ENCODE measurements at places on chromosomes 2 and 18.
A peak's percentile ranks its signal among the peaks of the same experiment; 100 is the strongest.

- no peak for DNase-seq
Observed at GRCh38 chr18:49168281-49168985, 217.7 kb upstream of the SMAD7 start.

DNA sequence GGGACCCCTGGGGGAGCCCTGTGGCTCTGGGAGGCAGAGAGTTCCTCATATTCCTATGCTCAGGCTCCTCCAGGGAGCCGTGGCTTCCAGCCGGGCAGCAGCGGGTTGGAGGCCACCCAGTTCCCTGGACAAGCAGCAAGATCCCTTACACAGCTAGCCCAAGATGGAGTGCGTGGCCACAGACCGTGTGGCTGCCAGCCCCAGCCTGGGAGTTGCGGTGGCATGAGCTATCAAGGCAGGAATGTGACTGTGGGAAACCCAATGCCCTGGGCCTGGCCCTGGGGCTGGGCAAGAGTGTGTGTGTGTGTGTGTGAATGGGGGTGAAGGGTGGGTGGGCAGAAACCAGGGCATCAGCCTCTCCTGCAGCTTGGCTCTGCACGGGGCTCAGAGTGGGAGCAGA lies 130.5 kb downstream of the DYSF start:
- no peak for DNase-seq

DNA sequence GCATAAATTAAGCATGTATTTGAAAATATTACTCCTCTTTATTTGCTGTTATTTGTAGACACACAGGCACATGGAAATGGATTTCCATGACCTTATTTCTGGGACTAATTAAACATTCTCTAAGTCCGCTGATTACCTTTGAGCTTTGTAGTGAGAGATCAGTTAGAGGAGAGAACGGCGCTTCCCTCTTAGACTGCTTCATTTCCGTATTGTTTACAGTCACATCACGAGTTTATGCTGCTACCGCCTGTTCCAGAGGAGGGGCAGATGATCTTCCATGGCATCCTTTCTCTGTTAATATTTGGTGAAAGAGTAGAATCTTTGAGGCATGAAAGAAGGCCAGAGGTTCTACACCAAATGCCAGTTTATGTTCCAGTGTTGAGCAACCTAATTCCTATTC lies 404.4 kb downstream of the TRIB2 start:
- no peak for DNase-seq

DNA sequence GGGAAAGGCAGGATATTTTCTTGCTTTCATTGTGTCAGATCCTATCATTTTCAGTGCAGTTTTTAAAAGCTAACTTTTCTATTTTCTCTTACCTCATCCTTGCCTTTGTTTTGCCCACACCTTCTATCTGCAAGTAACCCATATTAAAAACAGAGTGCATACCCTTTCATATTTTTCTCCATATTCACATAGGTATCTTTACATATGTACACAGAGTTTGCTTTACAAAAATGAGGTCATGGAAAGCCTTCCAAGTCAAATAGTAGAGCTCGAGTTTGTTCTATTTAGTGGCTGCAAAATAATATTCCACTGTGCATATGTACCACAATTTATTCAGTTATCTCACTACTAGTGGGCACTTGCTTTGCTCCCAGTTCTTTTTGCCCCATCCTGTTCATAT lies 3.9 kb upstream of the DHRS9 start:
- DNase-seq = no peak

DNA sequence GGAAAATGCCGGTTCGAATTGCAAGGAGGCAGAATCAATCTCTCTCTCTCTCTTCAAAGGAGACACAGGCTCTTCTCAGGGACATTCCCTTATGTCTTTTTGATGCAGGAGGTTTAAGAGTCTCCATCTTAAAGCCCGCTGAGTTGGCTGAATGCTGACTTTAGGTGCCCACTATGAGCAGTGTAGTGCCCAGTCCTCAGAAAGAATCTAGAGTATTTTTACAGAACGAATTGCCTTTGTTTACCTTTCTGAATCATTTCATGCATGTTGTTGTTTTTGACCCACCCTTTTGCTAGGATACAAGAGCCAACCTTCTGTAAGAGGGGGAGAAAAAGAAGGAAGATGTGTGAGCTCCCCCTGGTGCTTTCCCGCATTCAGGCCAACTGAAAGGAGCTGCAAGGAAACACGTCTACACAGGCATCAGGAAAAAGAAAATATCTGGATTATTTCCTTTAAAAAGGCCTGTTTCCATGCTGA lies 193.5 kb upstream of the TCF4 start:
- peak; percentile 3 for DNase-seq

DNA sequence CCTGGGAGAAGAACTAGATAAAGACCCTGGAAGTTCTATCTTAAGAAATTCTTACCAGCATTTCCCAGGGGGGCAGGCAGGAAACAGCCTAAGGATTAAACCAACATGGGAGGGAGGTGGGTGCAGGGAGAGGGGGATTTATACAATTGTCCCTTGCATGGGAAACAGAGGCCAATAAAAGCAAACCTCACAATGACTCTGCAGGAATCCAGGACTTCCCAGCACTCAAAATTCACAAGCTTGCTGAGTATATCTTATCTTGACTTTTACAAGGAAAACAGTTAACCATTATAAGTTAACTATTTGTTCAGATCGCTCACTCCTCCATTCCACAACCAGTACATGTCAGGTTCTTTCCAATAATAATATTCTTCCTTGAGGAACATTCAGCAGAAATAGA lies 241.3 kb downstream of the MREG start:
- DNase-seq = no peak

- no peak for DNase-seq
Observed at GRCh38 chr2:60641811-60642788, 88.6 kb upstream of the BCL11A start.

DNA sequence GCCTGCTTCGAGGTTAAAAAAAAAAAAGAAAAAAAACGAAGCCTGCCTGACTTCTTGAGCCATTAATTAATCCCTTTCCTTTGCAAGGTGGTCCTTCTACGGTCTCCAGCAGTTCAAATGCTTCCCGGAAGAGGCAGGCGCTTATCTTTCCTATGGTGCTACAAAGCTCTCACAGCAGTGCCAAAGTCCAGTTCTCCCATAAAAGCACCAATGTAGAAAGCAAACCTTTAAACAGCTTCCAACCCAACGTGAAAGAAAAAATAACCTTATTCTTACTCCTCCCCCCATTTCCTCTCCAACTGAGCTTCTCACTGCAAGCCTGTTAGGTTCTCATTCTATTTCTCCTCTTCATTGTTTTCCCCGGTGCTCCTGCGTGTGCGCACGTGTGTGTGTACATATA lies 317.4 kb upstream of the SOX11 start:
- DNase-seq = no peak

- DNase-seq = peak; percentile 51
Observed at GRCh38 chr2:74507926-74508520, 528 bp upstream of the PCGF1 start.

DNA sequence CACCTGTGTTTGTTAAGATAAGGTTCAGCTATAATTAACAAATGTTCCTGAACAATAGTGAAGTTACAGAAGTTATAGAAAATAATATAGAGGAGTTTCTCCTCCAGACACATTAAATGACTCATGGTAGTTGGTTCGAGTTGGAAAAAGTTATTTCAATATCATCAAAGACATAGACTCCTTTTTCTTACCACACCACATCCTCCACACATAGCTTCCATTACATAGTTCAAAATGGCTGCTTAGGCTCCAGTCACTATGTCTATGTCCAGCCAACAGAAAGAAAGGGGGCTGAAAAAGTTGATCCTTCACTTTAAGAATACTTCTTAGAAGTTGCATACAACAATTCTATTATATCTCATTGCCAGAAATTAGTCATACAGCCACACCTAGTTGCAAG lies 50.7 kb downstream of the DYNAP start:
- DNase-seq = no peak

GRCh38 chr2:188526701-188527100 lies 235.0 kb downstream of the GULP1 start:
- no peak for DNase-seq

- no peak for DNase-seq
Observed at GRCh38 chr18:29560270-29560669, 1383.3 kb upstream of the CDH2 start.

DNA sequence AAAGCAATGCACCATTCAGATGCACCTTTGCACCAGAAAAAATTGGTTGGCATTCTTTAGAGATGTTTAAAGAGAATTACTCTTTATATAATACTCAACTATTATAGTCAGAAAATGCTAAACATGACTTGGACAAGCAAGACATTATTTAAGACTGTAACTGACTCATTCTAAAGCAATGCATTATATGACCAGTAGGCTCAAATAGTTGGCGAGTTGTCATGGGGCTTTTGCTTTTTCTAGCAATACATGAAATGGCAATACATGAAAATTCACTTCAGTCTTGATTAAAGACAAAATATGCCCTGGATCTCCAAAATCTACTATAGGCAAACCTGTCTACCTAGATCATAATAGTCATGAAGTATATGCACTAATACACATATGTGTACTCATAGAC lies 216.9 kb upstream of the VWC2L start:
- DNase-seq = no peak

DNA sequence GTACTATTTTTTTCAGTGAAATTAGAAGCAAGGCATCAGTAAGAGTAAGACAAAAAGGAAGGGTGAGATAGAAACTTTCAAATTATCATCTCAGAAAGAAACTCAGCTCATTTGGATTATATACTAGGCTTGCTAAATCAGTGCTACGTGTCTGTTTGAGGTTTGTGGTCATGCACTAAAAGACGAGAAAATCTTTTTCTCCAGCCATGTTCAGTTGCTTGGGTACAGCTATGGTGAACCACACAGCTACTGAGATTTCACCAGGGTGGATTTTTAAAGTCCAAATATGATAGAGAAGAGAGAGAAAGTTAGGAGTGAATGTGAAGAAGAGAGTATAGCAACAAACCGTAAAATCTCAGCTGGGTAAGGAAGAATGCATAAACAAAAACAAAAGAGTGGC lies 161.6 kb downstream of the PTH2R start:
- no peak for DNase-seq

GRCh38 chr2:214575030-214575429 lies 164.2 kb downstream of the VWC2L start:
- DNase-seq = peak; percentile 71

DNA sequence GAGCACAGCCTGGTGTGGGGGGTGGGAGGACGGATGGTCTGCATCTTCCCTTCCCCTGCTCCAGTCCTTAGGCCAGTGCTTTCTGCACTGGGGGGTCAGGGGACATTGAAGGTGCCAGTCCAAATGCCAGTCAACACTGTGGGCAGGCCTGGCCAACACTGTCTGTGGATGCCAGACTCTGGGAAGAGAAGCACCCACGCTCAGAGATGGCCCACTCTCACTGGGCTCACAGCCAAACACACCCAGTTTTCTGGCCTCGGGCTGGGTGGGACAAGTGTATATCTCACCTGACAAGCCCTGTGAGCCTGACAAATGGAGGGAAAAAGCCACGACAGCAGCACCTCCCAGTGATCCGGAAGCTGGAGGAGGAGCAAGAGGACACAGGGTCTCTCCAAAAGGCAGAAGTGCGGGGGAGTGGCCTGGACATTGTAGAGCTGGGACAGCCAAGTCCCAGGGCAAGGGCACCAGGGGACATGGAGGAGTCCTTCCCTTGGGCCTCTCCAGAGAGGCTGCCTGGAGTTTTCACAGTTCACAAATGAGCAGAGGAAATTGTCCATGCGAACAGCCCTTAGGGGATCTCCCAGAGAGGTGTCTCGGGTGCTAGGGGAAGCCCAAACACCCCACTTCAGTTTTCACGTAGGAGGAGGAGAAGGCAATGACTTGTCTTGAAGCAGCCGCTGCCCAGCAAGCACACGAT lies 79.3 kb downstream of the SDC1 start:
- no peak for DNase-seq

GRCh38 chr2:23595601-23596251 lies 210.7 kb downstream of the KLHL29 start:
- peak; percentile 17 for DNase-seq

GRCh38 chr2:29744976-29745375 lies 176.4 kb downstream of the ALK start:
- DNase-seq = no peak

DNA sequence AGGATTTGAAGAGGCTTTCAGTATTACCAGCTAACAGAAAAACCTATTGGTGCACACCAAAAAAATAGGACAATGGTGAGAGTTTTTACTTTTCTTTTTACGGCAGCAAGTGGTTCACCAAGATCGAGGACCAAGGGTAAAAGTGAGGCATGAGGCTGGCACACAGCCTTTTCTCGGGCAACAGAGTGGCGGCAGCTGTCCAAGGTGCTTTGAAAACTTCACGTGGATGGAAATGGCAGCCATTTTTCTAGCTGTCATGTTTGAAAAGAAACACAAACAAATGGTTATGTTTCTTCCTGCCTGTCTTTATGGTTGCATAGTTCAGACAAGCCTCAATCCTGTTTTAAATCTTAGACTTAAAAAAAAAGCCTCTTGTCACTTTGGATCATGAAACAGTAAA lies 812.5 kb upstream of the CHAC2 start:
- DNase-seq = no peak

- DNase-seq = no peak
Observed at GRCh38 chr2:98505971-98506664, 61.5 kb downstream of the INPP4A start.

DNA sequence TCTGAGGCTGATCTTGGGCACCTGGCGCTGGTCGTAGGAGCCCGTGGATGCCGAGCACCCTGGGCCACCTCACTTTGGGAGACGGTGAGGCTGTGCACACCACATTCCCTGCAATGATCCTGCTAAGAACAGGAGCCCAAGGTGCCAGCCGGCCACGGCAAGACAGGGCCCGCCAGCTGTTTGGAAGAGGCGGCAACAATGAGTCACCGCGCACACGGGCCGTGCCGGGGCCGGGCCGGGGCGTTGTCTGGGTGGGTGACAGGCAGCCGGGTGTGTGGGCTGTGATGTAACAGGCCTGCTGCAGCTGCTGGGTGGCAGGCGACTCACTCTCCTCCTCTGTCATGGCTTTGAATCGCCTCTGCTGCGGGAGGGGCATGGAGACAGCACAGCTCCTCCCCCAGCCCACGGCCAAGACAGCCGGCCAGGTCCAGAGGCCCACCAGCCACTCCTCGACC lies 49.7 kb upstream of the ODC1 start:
- peak; percentile 70 for DNase-seq

DNA sequence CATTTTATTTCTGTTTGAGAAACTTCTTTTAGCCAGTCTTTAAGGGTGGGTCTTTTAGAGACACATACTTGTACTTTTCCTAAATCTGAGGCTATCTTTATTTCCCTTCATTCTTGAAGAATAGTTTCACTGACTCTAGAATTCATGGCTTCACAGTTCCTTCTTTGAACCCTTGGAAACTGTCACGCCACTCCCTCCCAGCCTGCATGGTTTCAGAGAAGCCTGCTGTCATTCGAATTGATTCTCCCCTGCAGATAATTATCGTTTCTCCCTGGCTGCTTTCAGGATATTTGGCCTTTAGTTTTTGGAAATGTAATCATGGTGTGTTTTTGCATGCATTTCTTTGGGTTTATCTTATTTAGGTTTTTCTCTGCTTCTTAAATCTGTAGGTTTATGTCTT lies 72.0 kb upstream of the REV1 start:
- DNase-seq = no peak

- DNase-seq = no peak
Observed at GRCh38 chr2:83109284-83109683, 1349.8 kb downstream of the SUCLG1 start.

DNA sequence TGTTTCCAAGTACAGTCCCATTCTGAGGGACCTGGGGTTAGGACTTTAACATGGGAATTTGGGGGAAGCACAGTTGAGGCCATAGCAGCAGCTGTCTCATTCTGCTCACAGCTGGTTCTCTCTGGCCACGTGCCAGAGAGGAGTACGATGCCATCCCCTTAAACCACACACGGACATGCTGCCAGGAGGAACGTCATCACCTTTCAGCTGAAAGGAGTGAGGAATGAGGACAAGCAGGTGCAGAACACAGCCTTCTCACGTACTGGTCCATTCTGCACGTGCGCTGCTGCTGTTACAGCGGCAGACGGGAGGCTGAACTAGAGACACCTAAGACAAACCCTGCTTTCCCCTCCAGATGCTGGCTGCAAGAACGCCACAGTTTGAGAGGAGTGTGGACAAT lies 33.5 kb downstream of the ODC1 start:
- DNase-seq = no peak
